ENCODE measurements at places on chromosomes 11 and 22. TPM values are rescaled to one million over a fixed set of nuclear protein-coding genes. Genes with fewer than 3 reads are reported as not detected.

Gene PANX3
- total RNA-seq, result not detected

DNA sequence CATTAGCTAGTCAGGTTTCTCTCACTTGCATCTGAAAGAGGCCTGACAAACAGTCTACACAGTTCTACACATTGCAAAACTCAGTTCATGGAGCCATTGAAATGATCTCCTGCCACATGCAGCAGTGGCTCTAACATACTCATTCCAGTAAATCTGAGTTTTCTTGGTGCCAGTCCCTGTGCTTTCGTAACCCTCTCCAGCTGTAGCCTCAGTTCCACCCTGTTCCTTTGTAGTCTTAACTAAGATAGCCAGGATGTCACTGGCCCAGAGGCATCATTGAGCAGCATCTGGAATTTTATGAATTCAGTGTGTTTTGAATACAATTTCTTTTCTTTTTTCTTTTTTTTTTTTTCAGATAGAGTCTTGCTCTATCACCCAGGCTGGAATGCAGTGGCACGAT, 37.4 kb upstream of the ZBED5 start:
- DNase-seq, result no peak

Gene LRRC74B
- not detected for total RNA-seq

- no peak for DNase-seq
These were observed 3.0 kb upstream of the EI24 start for GRCh38 chr11:125566235-125566634.

- DNase-seq, result no peak
These were observed 59.4 kb downstream of the KCNA4 start for GRCh38 chr11:29957431-29957830.

- DNase-seq, result no peak
These were observed 104.8 kb downstream of the C11orf58 start for GRCh38 chr11:16843294-16843693.

DNA sequence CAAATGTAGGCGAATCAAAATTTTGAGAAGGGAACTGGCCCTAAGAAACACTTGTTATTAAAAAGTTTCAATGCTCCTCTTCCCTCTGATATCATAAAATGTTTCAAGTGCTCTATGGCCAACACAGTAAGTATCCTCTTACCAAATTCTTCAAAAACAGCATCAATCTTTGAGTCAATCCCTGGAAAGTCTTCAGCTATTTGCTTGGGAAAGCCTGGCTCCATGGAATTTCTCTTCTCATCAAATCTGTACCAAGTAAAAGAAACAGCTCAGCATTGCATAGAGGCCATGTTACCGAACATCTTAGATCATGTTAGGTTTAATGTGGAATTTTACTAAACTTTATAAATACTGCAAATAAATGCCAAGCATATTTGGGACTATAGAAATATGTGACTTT, 6.3 kb downstream of the MMP3 start:
- no peak for DNase-seq

Gene IL17REL
- total RNA-seq, result 0.04 TPM

- no peak for DNase-seq
These were observed 2.0 kb downstream of the HBG1 start for GRCh38 chr11:5247472-5248192.

DNA sequence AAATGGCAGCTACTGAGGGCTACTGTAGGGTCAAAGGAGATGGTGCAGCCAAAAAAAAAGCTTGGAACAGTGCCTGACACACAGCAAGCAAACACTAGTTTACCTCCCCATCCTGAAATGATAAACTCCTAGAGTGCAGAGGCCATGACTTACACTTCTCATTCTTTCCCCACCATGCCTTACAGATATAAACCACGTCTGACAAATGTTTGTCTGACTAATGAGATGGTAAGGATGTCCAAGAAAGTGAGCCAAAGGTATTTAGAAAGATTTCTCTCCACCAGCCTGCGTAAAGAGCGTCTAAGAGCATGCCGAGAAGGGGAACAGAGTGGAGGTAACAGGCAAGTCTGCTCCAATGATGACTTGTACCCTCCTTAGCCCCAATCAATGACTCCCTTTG, 99.0 kb downstream of the LARGE1 start:
- no peak for DNase-seq

Gene LDLRAD3
- total RNA-seq, result 9.5 TPM

Gene NOL12
- 26.8 TPM for total RNA-seq

- DNase-seq, result no peak
These were observed 57.8 kb upstream of the ARHGAP32 start for GRCh38 chr11:129249923-129250322.

Gene KCNJ5
- total RNA-seq, result not detected

GRCh38 chr11:78190374-78190773, 1.7 kb downstream of the USP35 start:
- DNase-seq, result no peak

GRCh38 chr22:47854251-47854650, 1091.8 kb downstream of the TBC1D22A start:
- no peak for DNase-seq

Gene SMARCB1
- 35.2 TPM for total RNA-seq

GRCh38 chr22:50398831-50399648, 55.9 kb downstream of the PPP6R2 start:
- no peak for DNase-seq

Gene OR5T2
- total RNA-seq, result not detected

Gene OR51T1
- total RNA-seq, result not detected

Gene PKDREJ
- 0.04 TPM for total RNA-seq

Gene RAB3IL1
- total RNA-seq, result 1.9 TPM

GRCh38 chr22:49793296-49793695, 34.4 kb downstream of the BRD1 start:
- no peak for DNase-seq

DNA sequence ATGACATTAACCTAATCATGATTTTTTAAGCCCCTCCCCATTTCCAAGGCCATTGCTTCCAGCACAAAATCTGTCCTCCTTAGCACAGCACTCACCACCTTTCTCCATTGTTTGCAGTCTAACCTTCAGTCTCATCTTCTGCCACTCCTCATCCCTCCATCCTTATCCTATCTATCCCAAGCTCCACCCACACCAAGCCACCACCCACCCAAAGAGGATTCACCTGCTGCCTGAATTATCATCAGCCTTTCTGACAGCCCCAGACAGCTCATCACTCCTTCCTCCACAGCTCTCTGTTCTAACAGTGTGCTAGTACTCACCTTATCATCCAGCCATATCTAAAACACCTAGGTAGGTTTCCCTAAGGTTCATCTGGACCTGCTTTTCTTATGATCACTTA, 20.7 kb upstream of the SMCO4 start:
- no peak for DNase-seq

Gene TEX12
- not detected for total RNA-seq

Gene RTN4R
- 0.46 TPM for total RNA-seq

Gene CYTH4
- 0.11 TPM for total RNA-seq

Gene OTOG
- not detected for total RNA-seq

Gene API5
- 82.9 TPM for total RNA-seq

Gene CHRM1
- total RNA-seq, result not detected

- no peak for DNase-seq
These were observed 33.8 kb downstream of the SLC35F2 start for GRCh38 chr11:107824668-107825369.

Gene TCN1
- not detected for total RNA-seq

All from pulmonary artery endothelial cell (primary cell).